ENCODE measurements at places on chromosomes 11 and 22.

GRCh38 chr11:108018708-108019107 is 10.0 kb downstream of the CUL5 start:
- no peak for DNase-seq

- DNase-seq, result no peak
Observed at GRCh38 chr11:128604723-128605122, 17.4 kb upstream of the ETS1 start.

DNA sequence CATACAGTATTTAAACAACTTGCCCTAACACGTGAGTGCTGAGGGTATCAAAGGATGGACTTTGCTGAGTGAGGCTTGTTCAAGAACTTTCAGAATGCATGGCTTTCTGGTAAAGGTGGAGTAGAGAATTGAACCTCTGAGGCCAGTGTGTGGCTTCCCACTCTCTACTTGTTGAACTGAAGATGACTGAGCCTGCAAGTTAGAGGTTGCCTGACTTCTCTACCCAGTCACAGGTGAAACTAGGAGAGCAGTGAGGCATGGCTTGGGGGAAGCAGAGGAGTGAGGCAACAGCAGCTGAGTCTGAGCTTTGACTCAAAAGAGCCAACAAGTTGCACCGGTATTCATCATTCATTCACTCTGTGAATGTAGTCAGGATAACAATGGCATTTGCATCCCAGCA is 256.4 kb upstream of the SESN3 start:
- DNase-seq, result no peak

GRCh38 chr11:70494559-70495350 is 96.4 kb downstream of the CTTN start:
- no peak for DNase-seq

DNA sequence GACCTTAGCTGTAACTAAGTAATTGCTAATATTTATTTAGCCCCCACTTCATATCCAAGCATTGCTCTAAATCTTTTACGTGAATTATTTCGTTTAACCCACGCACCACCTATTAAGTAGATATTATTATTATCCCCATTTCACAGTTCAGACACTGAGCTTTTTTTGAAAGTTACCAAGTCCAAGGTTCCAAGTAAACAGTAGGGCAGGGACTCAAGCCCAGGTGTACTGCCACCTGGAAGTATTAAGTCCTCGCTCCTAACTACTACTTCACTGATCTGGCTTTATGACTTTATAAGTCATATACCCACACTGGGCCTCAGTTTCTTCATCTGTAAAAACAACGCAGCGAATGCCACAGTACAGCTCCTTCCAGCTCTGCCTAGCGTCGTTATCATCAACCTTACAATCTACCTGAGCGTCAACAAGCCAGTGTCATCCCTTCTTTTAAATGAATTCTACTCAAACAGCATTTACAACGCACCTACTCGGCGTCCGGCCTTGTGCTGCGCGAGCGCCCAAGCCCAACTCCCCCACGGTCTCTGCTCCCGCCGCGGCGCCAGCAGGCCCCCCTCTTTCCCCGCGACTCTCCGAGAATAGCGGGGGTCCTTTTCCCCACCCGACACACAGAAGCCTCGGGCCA is 624 bp downstream of the TMEM41B start:
- no peak for DNase-seq

DNA sequence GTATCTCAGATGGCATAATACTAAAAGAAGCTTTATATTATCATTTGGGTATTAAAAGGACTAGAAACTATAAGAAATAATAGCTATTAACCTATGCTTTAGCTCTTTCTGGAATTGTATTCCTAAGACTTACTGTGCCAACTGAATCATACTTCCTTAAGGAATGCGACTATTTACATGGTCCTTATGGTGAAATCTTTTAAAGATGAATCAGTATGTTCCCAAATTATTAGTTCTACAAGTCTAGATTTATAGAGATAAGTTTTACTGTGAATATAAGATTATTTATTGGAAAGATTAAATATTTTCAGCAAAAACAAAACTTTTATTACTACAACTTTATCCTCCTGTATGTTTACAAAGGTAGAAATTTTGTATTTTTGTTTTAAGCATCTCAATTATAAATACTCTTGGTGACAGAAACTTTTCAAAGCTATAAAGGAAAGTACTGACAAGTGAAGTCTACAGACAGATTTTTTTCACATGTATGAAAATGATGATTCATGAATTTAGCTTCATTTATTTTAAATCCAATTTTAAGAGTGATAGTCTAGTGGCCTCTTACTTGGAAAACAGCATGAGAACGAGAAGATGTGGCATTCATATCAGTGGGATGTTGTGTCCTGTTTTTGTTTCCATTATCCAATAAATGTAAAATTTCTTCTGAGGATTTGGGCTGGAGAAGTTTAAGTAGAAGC is 17.8 kb downstream of the KIF18A start:
- no peak for DNase-seq

- no peak for DNase-seq
Observed at GRCh38 chr22:36052505-36052941, 23.9 kb upstream of the RBFOX2 start.

GRCh38 chr22:41361716-41362310 is 19.9 kb upstream of the TEF start:
- DNase-seq, result no peak

DNA sequence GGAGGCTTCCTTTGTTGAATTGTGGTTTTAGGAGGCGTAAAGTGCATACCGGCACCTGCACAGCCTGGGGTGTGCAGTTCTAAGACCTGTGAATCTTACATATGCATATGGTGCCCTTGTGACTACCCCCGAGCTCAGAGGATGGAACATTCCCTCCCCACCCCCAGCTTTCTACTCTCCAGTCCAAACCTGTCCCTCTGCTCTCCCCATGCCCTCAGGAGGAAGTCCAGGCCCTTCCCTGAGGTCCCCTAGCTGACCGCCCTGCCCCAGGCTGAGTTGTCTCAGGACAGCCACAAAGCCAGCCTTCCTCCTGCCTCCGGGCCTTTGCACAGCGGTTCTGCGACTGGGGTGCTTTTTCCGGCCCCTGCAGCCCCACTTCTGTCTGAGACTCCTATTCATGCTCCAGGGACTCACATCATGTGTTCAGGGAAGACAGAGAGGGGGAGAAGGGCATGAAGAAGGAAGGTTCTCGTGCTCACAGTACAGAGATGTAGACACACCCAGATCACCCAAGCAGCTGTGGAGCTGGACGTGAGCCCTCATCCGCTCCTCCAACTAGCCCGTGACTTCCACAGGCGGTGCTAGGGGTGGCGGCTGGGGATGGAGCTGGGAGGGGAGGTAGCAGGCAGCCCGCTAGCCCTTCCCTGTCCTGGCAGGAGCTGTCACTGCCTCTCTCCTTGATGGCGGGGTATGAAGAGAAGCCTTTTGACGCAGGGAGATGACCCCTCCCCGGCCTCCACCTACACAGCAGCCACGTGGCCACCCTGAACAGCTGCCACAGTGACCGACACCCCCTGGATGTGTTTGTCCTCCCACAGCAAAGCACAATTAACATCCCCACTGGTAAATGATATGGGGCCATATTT is 50.8 kb downstream of the FLRT1 start:
- no peak for DNase-seq

DNA sequence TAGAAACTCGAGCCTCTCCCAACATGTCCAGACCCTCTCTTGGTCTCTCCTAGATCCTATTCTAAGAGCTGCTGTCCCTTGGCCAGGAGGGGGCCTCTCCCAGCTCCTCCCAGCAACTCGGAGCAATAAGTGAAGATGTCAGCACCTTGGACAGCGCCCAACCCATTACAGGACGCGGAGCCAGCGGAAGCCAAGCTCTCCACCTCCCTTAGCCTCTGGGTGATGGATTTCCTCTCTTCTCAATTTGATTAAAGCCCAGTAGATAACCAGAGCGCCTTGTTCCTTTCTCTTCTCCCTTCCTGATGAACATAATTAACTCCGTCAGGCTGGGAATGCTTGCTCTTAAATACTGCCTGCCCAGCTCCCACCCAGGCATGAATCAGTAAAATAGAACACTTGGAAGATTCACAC is 26.2 kb upstream of the TPBGL start:
- DNase-seq, result peak; percentile 79

DNA sequence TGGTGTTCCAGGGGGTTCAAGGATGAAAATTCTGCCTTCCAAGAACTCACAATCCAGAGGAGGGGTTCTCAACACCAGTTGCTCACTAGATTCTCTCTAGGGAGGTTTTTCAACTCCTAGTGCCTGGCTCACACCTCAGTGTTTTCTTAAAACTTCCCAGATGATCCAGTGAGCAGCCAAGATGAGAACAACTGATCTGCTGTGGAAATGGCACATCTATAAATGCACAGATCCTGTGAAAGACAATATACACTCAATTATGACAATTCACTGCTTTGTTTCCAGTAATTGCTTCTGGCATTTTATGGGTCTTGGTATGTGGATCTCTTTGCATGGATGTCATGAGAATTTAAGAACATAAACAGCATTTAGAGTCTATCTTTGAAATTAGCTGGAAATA is 45.2 kb upstream of the PRSS23 start:
- no peak for DNase-seq

DNA sequence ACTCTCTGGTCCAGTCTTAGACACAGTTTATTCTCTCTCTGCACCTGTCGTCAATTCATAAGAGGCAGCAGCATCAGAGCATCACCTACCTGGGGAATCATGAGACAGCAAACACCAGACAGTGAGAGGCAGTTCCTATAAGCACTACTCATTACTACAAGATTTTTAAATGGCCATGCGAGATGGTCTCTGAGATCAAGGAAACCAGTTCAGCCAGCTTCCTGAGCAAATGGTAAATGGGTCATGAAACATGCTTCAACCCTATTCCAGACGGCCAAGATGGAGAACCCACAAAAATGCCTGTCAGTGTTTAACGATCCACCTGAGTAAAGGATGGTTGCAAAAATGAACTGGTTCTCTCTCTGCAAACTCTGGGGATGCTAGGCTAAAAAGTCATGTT is 52.9 kb downstream of the SYTL2 start:
- no peak for DNase-seq

- DNase-seq, result no peak
Observed at GRCh38 chr11:28071305-28071704, 36.7 kb downstream of the KIF18A start.

DNA sequence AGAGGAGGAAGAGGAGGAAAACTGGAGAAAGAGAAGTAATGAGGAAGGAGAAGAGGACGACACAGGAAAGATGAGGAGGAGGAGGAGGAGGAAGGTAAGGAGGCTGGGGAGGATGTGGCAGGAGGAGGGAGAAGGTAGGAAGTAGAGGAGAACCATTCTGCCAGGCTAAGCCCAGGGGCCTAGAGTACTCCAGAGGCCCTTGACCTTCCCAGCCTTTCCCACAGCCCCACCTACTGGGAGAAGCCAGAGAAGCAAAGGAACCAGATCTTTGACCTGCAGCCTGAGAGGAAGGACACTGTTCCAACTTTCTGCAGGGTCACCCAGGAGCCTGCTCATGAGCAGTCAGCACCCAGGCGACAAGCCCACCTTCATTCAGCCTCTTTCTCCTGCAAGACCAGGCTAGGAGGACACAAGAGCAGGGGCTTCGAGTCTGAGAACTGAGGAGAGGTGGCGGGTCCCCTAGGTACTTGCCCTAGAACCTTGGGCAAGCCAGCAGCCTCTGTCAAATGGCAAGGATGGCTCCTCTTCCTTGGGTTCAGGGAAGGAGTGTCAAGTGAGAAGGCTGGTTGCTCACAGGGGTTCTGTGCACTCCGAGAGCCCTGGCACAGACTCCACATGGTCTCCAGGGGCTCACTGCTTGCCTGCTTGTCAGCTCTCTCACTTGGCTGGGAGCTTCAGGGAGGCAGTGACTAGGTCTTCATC is 27.9 kb upstream of the OAF start:
- DNase-seq, result no peak

DNA sequence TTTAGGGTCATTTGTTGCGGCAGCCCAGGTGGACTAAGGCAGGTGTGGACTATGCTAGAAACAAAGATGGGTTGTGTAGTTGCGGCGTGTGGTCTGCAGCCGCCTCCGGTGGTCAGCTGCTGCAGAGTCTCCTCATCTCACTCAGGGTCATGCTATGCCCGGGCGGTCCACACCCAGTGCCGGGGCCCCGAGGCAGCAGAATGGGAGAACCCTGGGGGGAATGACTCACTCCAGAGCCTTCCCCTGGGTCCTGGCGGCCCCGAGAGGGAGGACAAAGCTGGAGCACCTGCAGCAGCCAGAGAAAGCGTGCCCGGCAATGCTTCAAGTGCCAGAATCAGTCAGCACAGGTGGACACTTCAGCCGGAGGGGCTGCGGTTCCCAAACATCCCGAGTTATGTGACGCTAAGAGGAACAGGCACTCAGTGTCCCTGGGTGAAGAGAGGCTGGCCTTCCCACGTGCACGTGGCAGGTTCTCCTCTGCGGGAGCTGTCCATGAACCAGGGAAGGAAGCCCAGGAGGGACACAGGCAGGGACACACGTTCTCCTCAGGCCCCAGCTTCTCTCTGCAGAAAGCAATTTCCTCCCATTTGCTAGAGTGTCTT is 289.6 kb upstream of the B3GAT1 start:
- DNase-seq, result no peak
